Skin of body (tissue), 3 donors: ENCODE measurements at places on chromosomes 5 and 9.
A peak's percentile ranks its signal among the peaks of the same experiment; 100 is the strongest.

- DNase-seq, result no peak
Observed at GRCh38 chr9:74282526-74283253, 214.4 kb upstream of the RORB start.

DNA sequence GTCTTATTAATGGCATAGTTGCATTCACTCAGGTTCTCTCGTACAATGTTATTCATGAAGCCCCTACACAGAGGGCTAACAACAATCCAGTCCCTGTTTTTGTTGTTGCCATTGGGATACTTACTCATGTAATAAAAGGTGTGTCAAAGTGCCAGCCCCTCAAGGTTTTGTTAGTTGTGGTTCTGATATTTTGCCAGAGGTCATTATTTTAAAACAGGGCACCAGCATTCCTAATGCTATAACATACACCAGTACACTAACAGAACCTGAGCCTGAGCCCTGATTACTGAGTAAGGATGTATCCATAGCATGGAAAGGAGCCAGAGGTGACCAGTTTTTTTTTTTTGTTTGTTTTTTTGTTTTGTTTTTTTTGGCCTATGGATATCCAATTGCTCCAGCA lies 50.2 kb downstream of the SMC2 start:
- DNase-seq, result no peak

GRCh38 chr9:136231478-136232297 lies 13.9 kb downstream of the QSOX2 start:
- no peak for DNase-seq

DNA sequence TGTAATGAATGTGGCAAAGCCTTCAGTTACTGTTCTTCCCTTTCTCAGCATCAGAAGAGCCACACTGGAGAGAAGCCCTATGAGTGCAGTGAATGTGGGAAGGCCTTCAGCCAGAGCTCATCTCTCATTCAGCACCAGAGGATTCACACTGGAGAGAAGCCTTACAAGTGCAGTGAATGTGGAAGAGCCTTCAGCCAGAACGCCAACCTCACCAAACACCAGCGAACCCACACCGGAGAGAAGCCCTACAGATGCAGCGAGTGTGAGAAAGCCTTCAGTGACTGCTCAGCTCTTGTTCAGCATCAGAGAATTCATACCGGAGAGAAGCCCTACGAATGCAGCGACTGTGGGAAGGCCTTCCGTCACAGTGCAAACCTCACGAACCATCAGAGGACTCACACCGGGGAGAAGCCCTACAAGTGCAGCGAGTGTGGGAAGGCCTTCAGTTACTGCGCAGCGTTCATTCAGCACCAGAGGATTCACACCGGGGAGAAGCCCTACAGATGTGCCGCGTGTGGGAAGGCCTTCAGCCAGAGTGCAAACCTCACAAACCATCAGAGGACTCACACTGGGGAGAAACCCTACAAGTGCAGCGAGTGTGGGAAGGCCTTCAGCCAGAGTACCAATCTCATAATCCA lies 6.8 kb downstream of the RPL12 start:
- DNase-seq, result no peak

GRCh38 chr5:142720641-142721271 lies 34.9 kb upstream of the FGF1 start:
- no peak for DNase-seq

GRCh38 chr9:114911167-114911821 lies 19.1 kb downstream of the TNFSF8 start:
- DNase-seq, result peak; percentile 54

GRCh38 chr9:118521261-118521660 lies 817.1 kb downstream of the TLR4 start:
- no peak for DNase-seq

DNA sequence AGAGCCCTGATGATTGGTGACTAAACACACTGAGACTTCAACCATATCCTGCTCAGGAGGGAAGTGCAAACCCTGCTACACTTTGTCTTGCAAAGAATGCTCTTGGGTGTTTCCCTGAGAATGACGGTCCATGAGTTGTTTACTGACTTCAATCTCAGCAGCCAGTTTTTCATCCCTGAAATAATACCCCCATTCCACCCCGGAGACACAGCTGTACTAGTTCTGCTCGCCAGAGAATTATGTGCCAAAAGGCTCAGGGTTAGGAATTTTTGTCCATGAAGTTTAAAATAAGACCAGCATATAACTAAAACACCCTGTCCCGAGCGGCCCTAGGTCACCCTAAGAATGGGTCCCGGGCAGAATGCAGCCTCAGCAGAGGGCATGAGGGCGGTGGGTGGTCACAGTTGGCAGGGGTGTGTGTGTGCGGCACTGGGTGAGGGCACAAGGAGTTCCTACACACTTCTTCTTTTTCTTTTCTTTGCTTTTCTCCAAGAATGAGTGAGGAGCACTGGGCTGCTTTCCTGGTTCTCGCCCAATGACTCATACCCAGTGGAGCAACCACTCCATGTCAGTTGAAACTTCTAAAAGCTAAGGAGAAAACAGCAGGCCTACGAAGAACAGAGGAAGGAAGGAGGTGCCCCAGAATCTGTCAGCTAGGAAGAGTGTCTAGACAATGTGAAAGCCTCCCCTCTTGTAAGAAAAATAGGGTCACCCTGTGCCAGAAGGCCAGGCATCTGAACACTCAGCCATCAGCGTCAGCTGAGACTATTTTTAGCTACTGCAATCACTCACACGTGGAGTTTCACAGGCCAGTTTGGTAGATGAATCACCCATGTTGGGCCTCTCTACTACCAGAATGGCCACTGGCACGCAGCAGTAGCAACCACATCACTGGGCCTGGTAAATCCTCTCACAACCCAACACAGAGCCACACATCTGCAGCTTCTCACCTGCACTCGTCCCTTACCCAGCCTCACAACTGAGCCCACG lies 105.9 kb downstream of the DPYSL3 start:
- no peak for DNase-seq

GRCh38 chr5:140042643-140043507 lies at the start of gene NRG2:
NRG2 (minus strand) TSS chr5:140043299.
- DNase-seq, result no peak

- DNase-seq, result no peak
Observed at GRCh38 chr5:61625681-61626621, 293.9 kb downstream of the ZSWIM6 start.

DNA sequence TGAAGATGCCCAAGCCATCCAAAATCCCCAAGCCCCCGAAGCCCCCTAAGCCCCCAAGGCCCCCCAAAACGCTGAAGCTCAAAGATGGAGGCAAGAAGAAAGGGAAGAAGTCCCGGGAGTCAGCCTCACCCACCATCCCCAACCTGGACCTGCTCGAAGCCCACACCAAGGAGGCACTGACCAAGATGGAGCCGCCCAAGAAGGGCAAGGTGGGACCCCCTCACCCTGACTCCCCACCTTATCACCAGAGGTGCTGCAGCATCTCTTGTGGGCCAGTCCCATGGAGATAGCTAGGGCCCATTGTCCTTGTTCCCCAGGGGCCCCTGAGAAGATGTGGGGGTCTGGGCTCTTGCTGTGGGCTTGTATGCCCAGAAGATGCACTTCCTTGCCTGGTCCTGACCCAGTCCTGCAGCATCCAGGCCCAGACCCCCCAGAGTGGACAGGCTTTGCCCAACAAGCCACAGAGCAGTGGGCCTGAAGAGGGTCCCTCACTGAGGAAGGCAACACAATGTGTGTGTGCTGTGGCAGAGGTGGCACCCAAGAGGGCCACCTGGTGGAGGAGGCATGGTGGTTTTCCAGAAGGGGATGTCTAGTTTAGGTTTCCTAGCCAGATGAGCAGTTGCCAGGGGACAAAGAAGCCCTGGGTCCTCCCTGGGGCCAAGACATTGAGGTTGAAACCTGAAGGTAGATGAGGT lies 84.1 kb downstream of the PHF2 start:
- DNase-seq, result no peak

DNA sequence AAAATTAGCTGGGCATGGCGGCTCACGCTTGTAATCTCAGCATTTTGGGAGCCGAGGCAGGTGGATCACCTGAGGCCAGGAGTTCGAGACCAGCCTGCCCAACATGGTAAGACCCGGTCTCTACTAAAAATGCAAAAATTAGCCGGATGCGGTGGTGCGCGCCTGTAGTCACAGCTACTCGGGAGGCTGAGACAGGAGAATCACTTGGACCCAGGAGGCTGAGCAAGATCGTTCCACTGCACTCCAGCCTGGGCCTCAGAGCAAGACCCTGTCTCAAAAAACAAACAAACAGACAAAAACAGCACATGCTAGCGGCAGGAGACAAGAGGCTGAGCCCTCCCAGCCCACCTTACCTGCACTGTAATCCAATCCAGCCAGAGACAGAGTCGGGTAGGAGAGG lies 1.1 kb upstream of the DOLPP1 start:
- DNase-seq, result no peak

DNA sequence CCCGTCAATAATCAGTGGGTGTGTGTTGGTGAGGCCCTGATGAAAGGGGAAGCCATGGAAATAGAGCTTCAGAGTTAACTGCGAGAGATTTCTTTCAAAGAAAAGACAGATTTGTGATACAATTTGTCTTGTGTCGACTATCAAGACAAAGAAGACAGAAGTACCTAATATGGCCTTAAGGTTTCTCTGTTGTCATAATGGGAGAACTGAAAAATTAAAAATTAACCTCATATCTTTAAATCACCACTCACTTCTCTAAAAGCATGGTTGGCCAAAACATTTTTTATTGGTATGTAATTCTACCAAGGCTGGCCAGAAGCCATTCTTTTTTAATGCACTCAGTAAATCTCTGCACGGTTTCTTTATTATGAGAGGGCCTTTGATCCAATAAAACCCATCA lies 282.9 kb upstream of the WWC1 start:
- no peak for DNase-seq

DNA sequence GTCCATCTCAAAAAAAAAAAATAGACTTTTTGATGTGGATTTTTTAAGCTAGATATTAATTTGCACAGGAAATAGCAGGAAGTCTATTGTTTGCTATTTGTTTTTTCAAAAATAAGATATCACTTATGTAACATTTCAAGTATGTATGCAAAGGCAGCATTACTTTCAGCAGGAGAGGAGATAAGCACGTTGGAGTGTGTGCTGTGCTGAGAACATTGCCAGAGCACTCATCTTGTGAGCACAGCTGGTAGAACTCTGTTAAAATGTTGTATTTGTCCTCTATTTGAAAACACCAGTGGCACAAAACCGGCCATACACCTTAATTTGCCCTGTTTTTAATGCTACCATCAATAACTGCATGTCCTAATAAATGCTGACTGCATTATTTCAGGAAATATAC lies 1061.9 kb upstream of the CDH18 start:
- DNase-seq, result no peak

- no peak for DNase-seq
Observed at GRCh38 chr5:124825250-124825982, 79.0 kb upstream of the ZNF608 start.

- DNase-seq, result peak; percentile 46
Observed at GRCh38 chr5:56175488-56175887, 57.6 kb downstream of the ANKRD55 start.

DNA sequence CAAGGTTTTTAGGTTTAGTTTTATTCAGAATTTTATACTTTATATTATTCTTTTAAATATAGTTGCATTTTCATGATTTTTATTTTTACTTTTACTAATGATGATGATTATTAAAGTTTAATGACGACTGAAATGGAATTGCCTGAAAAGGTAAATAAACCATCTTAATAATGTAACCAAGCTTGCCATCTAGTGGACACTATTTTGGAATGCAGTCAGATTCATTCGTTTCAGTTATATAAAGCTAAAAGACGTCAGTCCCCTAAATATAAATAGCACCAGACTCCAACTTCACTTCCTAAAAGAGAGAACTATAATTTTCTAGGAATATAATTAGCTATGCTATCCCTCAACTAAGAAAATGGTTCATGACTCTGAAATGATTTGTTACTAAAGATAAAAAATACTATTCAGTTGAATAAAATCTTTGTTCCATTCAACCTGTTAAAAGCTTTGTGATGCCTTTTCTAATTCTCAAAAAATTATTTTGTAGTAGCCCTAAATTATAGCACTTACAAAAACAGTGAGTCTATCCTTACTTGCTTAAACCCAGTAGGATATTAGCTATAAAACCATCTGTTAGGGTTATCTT lies 19.9 kb downstream of the ABITRAM start:
- DNase-seq, result peak; percentile 21

GRCh38 chr5:51185850-51186329 lies 197.4 kb upstream of the ISL1 start:
- no peak for DNase-seq

DNA sequence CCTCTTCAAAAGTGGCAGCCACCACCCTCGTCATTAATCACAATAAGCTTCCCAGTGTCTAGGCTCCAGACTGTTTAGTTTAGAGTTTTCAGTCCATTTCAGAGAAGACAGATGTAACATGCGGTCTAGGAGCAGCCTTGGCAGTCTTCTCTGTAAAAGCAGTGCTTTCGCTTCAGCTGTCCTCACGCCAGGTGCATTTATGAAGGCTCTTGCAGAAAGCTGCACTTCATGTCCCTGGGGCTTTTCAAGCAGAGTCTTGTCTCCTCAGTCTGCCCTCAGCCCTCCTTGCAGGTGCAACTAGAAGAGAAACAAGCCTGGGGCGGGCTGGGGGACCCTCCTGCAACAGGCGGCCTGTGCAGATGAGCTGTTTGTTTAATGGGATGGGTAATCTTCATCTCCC lies 281.9 kb downstream of the DRD1 start:
- DNase-seq, result no peak

DNA sequence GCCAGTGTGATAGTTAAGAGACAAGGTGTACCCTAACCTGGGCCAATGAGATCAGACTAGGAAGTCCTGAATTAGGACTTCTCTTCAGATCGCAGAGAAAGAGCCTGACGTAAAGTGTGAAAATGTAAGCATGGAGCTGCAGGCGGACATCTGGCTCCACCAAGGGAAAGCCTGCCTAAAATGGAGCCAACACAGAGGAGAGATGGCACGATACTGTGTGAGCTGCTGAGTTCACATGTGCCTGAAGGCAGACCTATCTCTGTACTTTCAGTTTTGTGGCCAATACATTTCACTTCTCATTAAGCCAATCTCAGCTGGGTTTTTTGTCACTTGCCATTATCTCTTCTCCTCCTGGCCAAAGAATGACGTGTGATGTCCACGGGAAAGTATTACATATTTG lies 210.5 kb downstream of the ELAVL2 start:
- no peak for DNase-seq

GRCh38 chr9:23412046-23412445 lies 414.0 kb downstream of the ELAVL2 start:
- peak; percentile 45 for DNase-seq

DNA sequence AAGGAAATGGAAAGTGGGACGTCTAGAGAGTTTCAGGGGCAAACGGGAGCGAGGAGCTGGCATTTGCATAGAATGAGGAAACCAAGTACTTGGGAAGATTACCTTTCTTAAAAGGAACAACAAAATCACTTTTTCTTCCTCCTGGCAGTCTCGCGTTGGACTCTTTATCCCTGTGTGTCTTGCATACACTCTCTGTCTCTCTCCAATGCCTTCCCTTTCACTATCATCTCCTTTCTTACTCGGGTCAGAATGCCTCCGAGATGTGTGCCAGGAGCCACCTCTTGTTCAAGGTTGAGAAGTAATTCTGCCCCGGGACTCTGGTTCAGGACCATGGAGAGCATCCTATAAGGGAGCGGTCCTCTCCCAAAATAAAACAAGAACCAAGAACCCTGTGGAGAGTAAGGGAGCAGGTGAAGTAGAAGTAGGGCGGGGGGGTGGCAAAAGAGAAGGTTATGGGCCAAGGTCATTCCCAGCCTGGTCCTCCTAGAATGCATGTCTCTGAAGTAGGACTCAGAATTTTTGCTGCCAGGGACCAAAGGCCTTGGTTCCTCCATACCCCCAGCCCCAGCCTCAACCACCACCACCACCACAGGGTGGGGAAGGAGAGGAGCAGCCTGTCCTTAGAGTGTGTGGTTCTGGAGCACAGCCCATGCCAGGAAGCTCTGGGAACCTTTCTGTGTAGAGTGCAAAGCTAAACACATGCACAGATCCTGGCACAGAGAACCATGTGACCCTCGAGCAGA lies 72.1 kb upstream of the ARAP3 start:
- no peak for DNase-seq
